Vagina (tissue), 2 donors: ENCODE measurements at places on chromosomes 1 and 21.

DNA sequence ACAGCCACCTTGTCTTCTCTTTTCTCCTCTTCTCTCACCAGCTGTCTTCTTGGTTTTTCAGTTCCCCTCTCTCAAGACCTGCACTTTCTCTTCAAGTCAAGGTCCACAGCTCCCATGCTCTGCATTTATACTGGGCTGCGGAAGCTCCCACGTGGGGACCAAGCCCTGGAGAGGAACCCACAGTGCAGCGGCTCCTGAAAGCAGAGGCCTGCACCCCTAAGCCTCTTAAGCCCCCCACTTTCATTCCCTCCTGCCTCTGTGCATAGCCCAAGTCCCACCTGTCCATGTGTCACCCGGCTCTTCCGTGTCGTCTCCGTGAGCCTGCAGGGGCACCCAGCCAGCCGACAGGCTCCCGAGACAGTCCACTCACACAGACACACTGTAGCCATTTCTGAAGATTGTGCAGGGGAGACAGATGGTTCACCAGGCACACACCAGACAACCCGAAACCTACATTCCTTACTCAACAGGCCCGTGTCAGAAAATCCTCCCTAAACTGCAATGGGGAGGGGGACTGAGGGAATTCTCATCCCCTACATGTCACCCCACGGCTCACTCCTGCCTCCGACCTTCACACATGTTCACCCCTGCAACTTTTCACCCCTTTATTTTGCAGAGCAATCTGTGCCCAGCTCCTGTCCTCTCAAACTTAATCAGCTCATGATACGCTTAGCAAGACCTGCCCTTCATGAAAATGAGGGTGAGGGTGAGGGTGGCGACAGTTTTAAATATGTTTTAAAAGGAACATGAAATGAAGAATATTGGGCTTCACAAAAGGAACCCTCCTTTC is 6.3 kb downstream of the MX2 start:
- H3K27ac ChIP-seq, result peak overlapping the region; percentile 80
- no peaks in the 10 kb centered on the region for H3K27me3 ChIP-seq
- no peak overlapping the region for H3K4me3 ChIP-seq

DNA sequence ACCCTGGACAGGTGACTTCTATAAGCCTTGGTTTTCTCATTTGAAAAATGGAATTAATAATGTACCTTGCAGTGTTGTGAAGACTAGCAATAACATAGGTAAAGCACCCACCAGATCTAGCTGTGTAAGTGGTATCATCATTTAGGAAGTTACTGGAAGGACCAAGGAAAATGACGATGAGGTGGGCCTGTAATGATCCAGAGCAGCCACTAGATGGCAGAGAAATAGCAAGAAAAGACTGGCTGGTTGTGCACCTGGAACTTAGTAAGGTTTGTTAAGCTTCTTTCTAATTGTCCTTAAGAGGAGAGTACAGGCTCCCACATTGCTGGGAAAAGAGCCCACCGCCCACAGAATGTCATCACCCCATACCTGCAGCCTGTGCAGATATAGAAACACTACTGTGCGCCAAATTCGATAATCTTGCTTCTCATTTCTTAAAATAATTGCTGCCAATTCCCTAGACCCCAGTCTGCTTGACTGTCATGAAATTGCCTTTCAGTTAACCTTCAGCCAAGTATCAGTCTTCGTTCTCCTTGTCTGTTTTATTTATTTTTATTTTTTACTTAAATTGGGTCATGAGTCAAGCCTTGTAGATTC is 37.2 kb downstream of the WNT4 start:
- no peaks in the 10 kb centered on the region for H3K36me3 ChIP-seq
- no peak overlapping the region for H3K4me3 ChIP-seq
- H3K27ac ChIP-seq, result no peak overlapping the region

- H3K27me3 ChIP-seq, result no peaks in the 10 kb centered on the region
- H3K27ac ChIP-seq, result no peak overlapping the region
- no peak for DNase-seq
- H3K36me3 ChIP-seq, result no peaks in the 10 kb centered on the region
- no peaks in the 10 kb centered on the region for H3K4me1 ChIP-seq
Measured at GRCh38 chr21:38472412-38473108, 25.7 kb downstream of the ERG start.

DNA sequence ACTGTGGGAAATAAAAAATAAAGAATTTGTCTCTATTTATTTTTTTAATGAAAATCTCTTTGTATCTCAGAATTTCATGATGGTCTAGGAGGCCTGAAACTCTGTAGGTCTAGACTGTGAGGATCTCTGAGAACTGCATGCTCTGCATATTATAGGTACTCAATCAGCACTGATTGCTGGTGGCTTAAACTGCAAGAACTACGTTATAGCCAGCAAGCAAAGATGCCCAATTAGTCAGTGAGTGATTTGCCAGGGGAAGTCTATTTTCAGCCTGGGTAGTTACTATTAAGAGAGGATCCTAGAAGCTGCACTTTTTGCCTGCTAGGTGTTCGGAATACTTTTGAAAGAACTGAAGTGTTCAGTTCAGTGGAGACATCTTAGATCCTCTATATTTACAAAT is 87.4 kb downstream of the GPR52 start:
- H3K4me3 ChIP-seq, result no peak overlapping the region
- no peak overlapping the region for H3K27ac ChIP-seq
- H3K36me3 ChIP-seq, result no peaks in the 10 kb centered on the region
- DNase-seq, result no peak
- H3K27me3 ChIP-seq, result no peaks in the 10 kb centered on the region
- no peaks in the 10 kb centered on the region for H3K4me1 ChIP-seq

GRCh38 chr1:58964428-58964827 is 180.6 kb upstream of the JUN start:
- peaks cover 18% of the 10 kb centered on the region for H3K4me1 ChIP-seq
- DNase-seq, result no peak

GRCh38 chr1:26784023-26784871 is 3.5 kb upstream of the PIGV start:
- DNase-seq, result no peak
- no peaks in the 10 kb centered on the region for H3K36me3 ChIP-seq
- H3K27ac ChIP-seq, result peak overlapping the region; percentile 97
- H3K4me3 ChIP-seq, result no peak overlapping the region

DNA sequence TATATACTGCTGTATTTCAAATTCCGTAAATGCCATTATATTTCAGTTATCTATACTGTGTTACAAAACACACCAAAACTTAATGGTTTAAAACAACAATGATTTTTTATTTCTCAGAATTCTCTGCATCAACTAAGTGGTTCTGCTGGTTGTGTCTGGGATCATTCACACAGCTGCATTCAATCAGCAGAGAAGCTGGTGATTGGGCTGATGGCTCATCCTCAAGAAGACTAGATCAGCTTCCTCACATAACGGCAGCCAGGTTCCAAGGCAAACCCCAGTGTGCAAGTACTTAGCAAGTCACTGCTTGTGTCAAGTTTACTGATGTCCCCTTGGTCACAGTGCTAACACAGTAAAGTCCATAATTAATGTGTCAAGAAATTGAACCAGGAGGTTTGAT is 86.3 kb upstream of the VANGL1 start:
- H3K4me3 ChIP-seq, result no peak overlapping the region
- no peaks in the 10 kb centered on the region for H3K27me3 ChIP-seq
- H3K27ac ChIP-seq, result no peak overlapping the region
- no peaks in the 10 kb centered on the region for H3K36me3 ChIP-seq
- DNase-seq, result no peak

- no peaks in the 10 kb centered on the region for H3K27me3 ChIP-seq
- no peaks in the 10 kb centered on the region for H3K4me1 ChIP-seq
- H3K4me3 ChIP-seq, result no peak overlapping the region
- no peak for DNase-seq
Measured at GRCh38 chr1:62823556-62823955, 39.6 kb downstream of the ATG4C start.

DNA sequence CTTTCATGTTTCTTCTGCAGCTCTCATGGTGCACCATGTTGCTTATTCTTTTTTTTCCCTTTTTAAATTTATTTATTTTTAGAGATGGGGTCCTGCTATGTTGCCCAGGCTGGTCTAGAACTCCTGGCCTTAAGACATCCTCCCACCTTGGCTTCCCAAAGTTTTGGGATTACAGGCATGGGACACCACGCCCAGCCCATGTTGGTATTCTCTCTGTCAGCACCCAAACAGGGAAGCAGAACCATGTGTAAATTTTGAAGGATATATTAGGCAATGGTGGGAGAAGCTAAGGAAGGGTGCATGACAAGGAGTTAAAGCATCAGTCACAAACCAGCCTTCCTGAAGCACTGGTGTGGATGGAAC is 39.6 kb upstream of the ENAH start:
- no peaks in the 10 kb centered on the region for H3K27me3 ChIP-seq
- no peak for DNase-seq
- no peaks in the 10 kb centered on the region for H3K36me3 ChIP-seq
- no peak overlapping the region for H3K27ac ChIP-seq
- no peak overlapping the region for H3K4me3 ChIP-seq

- H3K4me1 ChIP-seq, result no peaks in the 10 kb centered on the region
- no peaks in the 10 kb centered on the region for H3K36me3 ChIP-seq
- H3K27ac ChIP-seq, result no peak overlapping the region
- no peak for DNase-seq
- no peaks in the 10 kb centered on the region for H3K27me3 ChIP-seq
- H3K4me3 ChIP-seq, result no peak overlapping the region
Measured at GRCh38 chr21:35178827-35179226, 129.7 kb upstream of the RUNX1 start.

DNA sequence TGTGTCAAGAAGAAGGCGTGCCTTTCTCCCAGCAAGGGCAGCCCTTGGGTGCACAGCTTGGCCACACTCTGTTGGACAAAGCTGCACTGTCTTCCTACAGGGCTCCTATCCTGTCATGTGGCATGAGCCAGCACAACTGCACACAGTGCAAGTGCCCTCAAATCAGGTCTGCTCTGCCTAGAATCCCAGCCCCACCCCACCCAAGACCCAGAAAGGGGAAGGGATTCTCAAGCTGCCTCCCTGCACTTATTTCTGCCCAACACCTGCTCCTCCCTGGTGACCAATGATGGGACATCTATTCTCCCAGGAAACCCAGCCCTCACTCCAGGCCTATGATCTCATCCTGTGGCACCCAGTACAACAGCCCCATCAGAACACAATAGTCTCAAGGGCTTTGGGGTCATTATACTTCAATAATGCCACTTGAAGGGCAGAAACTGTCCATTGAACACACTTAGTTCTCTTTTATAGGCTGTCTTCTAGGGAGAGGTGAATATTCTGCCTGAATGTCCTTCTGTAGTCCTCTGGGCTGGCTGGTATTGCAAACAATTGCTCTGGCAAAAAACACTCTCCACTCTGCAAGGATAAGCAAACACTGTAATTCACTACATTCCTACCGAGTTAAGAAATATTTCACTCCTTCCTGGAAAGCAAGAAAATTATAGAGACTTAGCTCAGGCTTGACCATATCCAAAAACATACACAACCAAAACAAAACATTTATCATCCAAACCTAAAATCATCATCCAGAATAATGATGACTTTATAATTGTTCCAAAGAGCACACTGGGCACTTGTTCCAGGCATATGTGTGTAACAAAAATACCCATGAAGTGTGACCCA is 43.1 kb upstream of the IGSF3 start:
- H3K4me3 ChIP-seq, result no peak overlapping the region
- peaks cover 17% of the 10 kb centered on the region for H3K4me1 ChIP-seq
- H3K27me3 ChIP-seq, result no peaks in the 10 kb centered on the region
- DNase-seq, result peak; percentile 65
- H3K36me3 ChIP-seq, result no peaks in the 10 kb centered on the region

DNA sequence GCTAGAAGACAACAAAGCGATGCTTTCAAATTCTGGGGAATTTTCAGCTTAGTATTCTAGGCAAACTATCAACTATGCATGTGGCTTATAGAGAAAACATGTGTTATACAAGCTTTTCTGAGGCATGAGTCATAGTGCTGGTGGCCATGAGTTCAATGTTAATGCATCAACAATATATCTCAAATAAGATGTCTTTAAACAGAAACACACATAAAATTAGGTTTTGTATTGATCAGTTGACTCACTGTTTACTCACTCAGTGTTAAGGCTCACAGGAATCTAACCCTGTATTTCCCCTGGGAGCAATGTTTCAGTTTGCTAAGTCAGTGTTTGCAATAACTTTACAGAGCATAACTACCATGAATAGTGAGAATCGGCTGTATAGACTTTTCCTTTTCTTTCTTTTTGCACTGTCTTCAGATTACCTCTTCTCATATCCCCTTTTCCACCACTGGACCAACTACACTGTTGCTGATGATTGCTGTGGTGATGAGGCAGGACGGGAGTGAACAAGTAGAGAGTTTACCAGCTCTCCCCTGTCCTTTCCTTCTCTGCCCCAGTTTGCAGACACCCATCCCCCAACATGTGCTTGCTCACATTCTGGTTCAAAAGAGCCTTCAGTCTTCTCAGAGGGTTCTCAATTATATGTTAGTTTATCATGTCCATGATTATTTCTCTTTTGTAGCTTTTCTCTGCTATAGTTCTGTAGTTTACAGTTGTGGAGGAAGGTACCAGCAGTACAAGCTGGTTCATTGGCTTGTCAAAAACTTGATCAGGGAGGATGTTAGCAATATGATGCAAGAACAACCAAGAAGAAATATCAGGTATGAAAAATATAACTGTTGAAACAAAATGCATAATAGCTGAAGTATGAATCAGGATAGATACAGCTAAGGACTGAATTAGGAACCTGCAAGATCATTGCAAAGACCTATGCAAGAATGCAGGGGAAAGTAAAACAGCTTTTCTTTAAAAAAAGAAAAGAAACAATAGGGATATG is 23.9 kb downstream of the CD2 start:
- no peaks in the 10 kb centered on the region for H3K27me3 ChIP-seq
- DNase-seq, result no peak
- H3K4me1 ChIP-seq, result peaks cover 7% of the 10 kb centered on the region

GRCh38 chr1:92430030-92430429 is 56.7 kb downstream of the GFI1 start:
- H3K36me3 ChIP-seq, result no peaks in the 10 kb centered on the region
- H3K4me3 ChIP-seq, result no peak overlapping the region
- DNase-seq, result no peak
- no peaks in the 10 kb centered on the region for H3K4me1 ChIP-seq

GRCh38 chr1:188782220-188782841 is 1695.3 kb downstream of the BRINP3 start:
- no peaks in the 10 kb centered on the region for H3K27me3 ChIP-seq
- no peaks in the 10 kb centered on the region for H3K36me3 ChIP-seq
- no peak overlapping the region for H3K27ac ChIP-seq
- H3K4me3 ChIP-seq, result no peak overlapping the region
- H3K4me1 ChIP-seq, result no peaks in the 10 kb centered on the region

GRCh38 chr1:238955934-238956333 is 430.4 kb upstream of the CHRM3 start:
- no peaks in the 10 kb centered on the region for H3K4me1 ChIP-seq
- H3K36me3 ChIP-seq, result no peaks in the 10 kb centered on the region
- no peak overlapping the region for H3K4me3 ChIP-seq
- H3K27ac ChIP-seq, result no peak overlapping the region
- H3K27me3 ChIP-seq, result no peaks in the 10 kb centered on the region

- H3K27me3 ChIP-seq, result no peaks in the 10 kb centered on the region
- H3K27ac ChIP-seq, result no peak within 1 kb of the TSS
- H3K4me1 ChIP-seq, result no peaks in the 10 kb centered on the region
- no peak within 1 kb of the TSS for H3K4me3 ChIP-seq
Measured at GRCh38 chr1:86468501-86468977, at the start of gene CLCA1. TSS of gene CLCA1 (plus strand) at chr1:86468927. CDS start at chr1:86468972, 45 bp downstream.

GRCh38 chr21:38424305-38425019 is 73.8 kb downstream of the ERG start:
- no peak overlapping the region for H3K4me3 ChIP-seq
- H3K4me1 ChIP-seq, result no peaks in the 10 kb centered on the region
- no peak overlapping the region for H3K27ac ChIP-seq
- H3K36me3 ChIP-seq, result no peaks in the 10 kb centered on the region
- DNase-seq, result no peak
